ENCODE measurements at places on chromosomes 12 and 14. TPM values are rescaled to one million over a fixed set of nuclear protein-coding genes. Genes with fewer than 3 reads are reported as not detected.

MYH6 gene
- not detected for total RNA-seq

DAO gene
- not detected for total RNA-seq

ADAM21 gene
- 0.14 TPM for total RNA-seq

DPF3 gene
- total RNA-seq: 2.2 TPM

KLRC2 gene
- not detected for total RNA-seq

- no peaks in the 10 kb centered on the region for H3K27me3 ChIP-seq
- no peak for DNase-seq
- no peak overlapping the region for H3K4me3 ChIP-seq
- no peaks in the 10 kb centered on the region for H3K36me3 ChIP-seq
- H3K27ac ChIP-seq: no peak overlapping the region
Observed at GRCh38 chr12:76927170-76927784, 48.5 kb upstream of the CSRP2 start.

DNA sequence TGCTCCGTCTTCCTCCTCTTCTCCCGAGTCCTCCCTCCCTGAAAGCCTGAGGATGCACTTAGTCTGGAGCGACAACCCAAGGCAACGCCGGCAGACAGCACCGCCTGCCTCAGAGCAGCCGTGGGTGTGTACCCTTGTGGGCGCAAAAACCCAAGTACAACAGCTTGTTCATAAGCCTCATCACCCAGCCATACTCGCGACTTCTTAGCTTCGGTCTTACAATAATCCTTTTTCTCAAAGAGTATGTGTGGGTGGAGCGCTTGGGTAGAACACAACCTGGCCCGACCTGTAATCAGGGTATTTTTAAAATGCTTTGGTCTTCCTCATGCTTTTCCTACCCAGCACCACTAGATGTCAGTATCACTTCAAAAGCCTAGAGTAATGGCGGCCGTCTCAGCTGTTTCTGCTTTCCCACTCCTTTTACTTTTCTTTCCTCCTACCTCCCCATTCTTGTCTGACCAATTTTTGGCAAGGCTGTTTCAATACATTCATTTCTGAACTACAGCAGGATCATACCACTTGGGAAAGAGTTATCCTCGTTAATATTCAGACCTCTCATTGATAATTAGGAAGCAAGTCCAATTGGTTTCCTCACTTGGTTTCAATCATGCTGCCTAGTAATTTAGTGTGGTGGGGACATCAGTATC lies 198.9 kb downstream of the EPS8 start:
- no peaks in the 10 kb centered on the region for H3K27me3 ChIP-seq
- no peak for DNase-seq
- peaks cover 7% of the 10 kb centered on the region for H3K36me3 ChIP-seq
- H3K4me1 ChIP-seq: no peaks in the 10 kb centered on the region
- H3K27ac ChIP-seq: no peak overlapping the region
- H3K4me3 ChIP-seq: peak overlapping the region; percentile 66

DNA sequence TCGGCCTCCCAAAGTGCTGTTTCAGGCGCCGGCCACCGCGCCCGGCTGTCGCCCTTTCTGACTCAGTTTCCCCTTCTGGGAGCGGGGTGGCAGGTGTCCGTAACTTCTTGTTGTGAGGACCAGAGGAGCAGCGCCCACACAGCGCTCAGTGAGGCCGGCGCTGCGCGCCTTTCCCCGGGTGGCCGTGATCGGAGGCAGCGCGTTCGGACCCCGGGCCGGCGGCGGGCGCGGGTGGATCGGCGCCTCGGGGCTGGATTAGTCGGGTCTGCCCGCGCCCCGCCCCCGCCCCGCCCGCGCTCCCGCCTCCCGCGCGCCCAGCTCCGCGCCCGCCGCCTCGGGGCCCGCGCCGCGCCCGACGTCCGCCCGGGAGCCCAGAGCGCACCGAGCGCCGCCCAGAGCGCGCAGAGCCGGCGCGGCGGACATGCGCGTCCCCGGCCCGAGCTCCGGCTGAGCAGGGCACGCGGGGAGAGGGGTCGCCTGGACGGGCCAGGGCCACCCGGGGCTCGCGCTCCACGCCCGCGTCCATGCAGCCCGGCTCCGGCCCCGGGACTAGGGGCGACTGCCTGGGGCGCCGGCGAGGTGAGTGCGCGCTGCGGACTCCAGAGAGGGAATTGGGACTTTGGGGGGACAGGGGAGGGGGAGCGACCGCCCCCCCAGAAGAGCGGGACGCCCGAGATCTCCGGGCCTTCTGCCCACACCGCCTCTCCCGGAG lies 50.6 kb downstream of the LRCOL1 start:
- no peaks in the 10 kb centered on the region for H3K27me3 ChIP-seq
- H3K27ac ChIP-seq: no peak overlapping the region
- no peak for DNase-seq
- peaks cover 3% of the 10 kb centered on the region for H3K4me1 ChIP-seq
- peak overlapping the region; percentile 79 for H3K4me3 ChIP-seq

DNA sequence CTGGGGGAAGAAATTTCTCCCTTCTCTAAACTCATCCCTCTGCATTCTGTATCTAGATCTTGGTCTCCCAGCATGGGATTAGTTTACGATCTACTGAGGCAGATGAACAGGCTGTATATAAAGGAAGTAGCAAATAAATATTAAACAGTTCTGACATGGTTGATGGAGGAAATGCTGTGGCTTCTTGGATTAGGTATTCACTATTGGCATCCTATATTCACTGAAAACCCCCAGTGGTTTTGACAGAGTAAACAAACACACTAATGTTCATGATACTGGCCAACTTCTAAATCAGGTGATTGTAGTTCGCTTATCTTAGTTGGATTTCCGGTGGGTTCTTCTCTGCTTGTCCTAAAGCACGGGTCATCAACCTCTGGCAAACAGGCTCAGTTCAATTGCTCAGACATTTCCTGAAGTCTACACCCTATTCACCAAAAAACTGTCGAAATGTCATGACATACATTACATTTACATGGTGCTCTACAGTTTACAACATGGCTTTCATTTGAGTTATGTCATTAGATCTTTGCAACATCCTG lies 433.9 kb downstream of the EGLN3 start:
- no peak overlapping the region for H3K27ac ChIP-seq
- no peak for DNase-seq
- no peaks in the 10 kb centered on the region for H3K36me3 ChIP-seq
- no peak overlapping the region for H3K4me3 ChIP-seq
- no peaks in the 10 kb centered on the region for H3K27me3 ChIP-seq
- H3K4me1 ChIP-seq: no peaks in the 10 kb centered on the region

DNA sequence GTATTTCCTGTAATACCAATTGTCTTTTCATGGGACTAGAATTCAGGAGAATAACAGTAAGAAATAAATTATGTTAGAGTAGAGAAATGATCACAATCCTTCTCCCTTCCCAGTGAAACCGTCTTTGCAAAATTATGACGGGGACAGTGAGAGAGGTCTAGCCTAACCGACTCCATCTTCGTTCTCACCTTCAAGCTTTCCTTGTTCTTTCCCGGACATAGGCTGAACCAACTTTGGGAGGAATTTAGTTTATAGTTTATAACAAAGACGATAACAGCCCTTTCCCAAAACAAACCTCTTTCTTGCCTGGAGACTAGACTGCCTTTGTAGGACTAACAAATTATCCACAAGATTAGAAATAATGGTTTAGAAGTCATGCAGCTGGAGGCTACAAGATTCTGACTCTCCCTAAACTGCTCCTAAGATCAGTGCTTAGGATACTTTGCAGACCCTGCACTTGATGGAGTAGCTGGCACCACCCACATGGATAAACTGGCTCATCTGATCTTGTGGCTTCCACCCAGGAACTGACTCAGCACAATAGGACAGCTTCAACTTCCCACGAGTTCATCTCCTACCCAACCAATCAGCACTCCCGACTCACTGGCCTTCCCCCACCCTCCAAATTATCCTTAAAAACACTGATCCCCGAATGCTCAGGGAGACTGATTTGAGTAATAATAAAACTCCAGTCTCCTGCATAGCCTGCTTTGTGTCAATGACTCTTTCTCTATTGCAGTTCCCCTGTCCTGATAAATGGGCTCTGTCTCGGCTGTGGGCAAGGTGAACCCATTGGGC lies 521.2 kb upstream of the TBX3 start:
- no peaks in the 10 kb centered on the region for H3K27me3 ChIP-seq
- H3K27ac ChIP-seq: no peak overlapping the region
- H3K4me1 ChIP-seq: no peaks in the 10 kb centered on the region
- no peak overlapping the region for H3K4me3 ChIP-seq
- no peak for DNase-seq
- H3K36me3 ChIP-seq: no peaks in the 10 kb centered on the region

DNA sequence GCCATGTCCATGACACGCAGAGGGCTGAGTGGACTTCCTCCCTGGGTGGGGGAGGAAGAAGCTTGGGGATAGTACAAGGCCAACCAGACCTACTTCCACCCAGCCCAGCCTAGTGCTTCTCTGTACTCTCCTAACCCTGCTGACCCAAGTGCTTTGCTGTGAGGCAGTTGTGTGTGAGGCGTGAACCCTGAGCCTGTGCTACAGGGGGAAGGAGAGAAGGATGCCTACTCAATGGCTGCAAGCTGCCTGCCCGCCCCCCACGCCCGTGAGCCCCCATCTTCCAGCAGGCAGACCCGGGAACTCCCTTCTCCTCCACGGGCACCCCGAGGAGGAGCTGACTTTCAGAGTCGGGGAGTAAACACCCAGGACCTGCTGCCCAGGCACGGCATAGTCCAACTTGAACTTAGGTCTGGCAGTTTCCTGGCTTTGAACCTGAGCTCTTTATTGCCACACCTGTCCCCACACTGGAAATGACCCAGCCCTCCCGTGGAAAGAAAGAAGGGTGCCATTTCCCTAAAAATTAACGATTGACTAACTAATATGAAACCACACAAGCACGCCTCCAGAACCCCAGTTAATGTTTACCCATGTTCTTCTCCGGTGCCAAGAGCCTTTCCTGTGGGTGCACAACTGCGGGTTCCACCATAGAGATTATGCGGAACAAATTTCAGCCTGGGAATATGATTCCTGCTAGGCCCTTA lies 10.8 kb downstream of the ALDH2 start:
- H3K36me3 ChIP-seq: peaks cover 13% of the 10 kb centered on the region
- peaks cover 39% of the 10 kb centered on the region for H3K4me1 ChIP-seq
- peak overlapping the region; percentile 56 for H3K27ac ChIP-seq
- H3K4me3 ChIP-seq: no peak overlapping the region
- H3K27me3 ChIP-seq: no peaks in the 10 kb centered on the region
- no peak for DNase-seq

GRCh38 chr14:64637735-64638473 lies 66.3 kb upstream of the PLEKHG3 start:
- DNase-seq: no peak
- no peaks in the 10 kb centered on the region for H3K36me3 ChIP-seq
- no peak overlapping the region for H3K4me3 ChIP-seq

DNA sequence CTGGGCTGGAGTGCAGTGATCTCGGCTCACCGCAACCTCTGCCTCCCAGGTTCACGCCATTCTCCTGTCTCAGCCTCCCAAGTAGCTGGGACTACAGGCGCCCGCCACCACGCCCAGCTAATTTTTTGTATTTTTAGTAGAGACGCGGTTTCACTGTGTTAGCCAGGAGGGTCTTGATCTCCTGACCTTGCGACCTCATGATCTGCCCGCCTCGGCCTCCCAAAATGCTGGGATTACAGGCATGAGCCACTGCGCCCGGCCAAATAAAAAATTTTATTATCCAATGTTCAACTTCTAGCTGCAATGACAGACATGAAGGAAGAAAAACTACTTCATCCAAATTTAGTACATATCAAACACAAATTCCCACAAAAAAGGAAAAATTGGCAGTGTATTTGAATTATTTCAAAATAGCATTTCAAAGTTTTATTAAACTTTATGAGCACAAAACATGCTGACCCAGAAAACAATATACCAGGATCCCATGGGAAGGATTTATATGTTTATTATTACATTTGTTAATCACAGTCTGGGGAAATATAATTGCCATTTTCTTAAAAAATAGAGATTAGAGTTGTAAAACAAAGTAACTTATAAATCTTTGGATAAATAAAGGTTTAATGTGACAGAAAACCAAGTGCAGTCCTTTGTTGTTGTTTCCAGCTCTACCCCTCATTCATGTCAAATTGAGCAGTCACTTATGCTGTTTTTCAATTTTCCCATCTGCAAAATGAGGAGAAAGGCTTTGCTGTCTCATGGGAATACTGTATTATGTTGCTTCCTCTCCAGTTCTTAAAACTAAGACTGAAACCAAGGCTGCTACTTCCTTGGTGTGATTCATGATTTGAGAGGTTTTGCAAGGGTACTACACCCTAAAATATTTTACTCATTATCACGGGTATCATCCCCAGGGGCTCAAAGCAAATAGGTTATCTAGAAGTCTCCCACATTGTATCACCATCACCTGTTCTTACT lies 155.2 kb upstream of the AVPR1A start:
- H3K4me1 ChIP-seq: peaks cover 18% of the 10 kb centered on the region
- no peaks in the 10 kb centered on the region for H3K27me3 ChIP-seq
- no peak for DNase-seq
- H3K27ac ChIP-seq: no peak overlapping the region

DNA sequence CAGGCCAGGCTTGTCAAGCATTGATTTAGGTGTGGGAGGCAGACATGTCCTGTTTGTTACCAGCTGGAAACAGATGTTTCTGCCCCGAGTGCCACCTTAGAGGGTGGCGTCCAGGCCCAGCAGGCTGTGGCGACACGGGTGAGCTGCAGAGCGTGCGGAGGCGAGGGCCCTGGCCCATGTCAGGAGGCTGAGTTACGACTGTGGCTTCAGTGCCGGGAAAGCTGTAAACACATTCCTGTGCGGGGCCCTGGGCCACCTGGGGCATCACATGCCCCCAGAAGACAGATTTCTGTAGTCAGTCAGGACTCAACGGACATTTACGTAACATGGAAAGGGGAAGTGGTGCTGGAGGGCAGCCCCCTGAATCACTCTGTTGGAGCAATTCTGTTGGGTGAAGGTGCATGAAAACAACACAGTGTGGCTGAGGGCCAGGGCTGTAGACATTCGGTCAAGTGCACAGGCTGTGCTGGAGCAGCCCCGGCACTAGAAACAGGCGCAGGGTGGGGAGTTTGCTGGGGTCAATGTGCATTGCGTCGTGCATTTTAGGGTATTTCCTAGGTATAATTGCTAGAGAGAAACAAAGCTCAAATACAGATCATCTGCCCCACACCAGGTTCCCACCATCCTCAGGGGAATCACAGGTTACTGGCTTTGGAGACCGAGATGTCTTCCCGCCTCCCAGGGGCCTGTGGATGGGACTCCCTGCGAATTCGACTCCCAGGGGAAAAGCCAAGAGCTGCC lies 291.8 kb downstream of the TMEM121 start:
- no peaks in the 10 kb centered on the region for H3K36me3 ChIP-seq
- no peaks in the 10 kb centered on the region for H3K4me1 ChIP-seq
- H3K4me3 ChIP-seq: no peak overlapping the region
- no peaks in the 10 kb centered on the region for H3K27me3 ChIP-seq
- no peak for DNase-seq

- no peaks in the 10 kb centered on the region for H3K27me3 ChIP-seq
- no peaks in the 10 kb centered on the region for H3K36me3 ChIP-seq
- DNase-seq: no peak
- H3K4me3 ChIP-seq: peak overlapping the region; percentile 58
Observed at GRCh38 chr12:76784600-76785051, 20.7 kb downstream of the ZDHHC17 start.

DNA sequence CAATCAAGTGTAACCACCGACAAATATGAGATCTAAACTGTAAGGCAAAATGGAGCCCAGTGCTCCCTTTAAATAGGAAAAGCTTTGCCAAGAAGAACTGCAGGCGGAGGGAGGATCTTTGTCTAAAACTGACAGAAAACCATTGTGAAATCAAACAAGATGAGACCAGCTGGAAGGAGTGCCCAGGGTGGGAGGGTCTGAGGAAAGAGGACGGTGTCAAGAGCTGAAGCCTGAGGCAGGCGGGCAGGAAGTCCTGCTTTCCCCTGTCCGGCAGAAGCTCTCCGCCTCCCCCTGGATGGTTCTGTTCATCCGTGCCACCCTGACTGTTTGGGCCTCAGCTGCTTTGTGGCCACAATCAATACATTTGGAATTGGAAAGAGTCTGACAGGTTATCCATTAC lies 37.5 kb downstream of the CDC42BPB start:
- H3K4me3 ChIP-seq: no peak overlapping the region
- H3K36me3 ChIP-seq: no peaks in the 10 kb centered on the region
- DNase-seq: no peak
- H3K27me3 ChIP-seq: no peaks in the 10 kb centered on the region
